NCI-H1436 (cell line): ENCODE measurements at places on chromosomes 2 and 18.

- no peak for DNase-seq
Measured at GRCh38 chr2:64400733-64401528, 53.0 kb upstream of the LGALSL start.

GRCh38 chr2:208135794-208136715, 6.4 kb upstream of the CRYGC start:
- no peak for DNase-seq

GRCh38 chr2:25354116-25354515, 12.4 kb upstream of the DNMT3A start:
- DNase-seq = no peak

- DNase-seq = no peak
Measured at GRCh38 chr18:22355598-22355997, 62.1 kb downstream of the CTAGE1 start.

- DNase-seq = no peak
Measured at GRCh38 chr2:136051001-136051724, 65.7 kb upstream of the DARS1 start.

GRCh38 chr2:36485521-36485920, 112.4 kb downstream of the FEZ2 start:
- no peak for DNase-seq

- no peak for DNase-seq
Measured at GRCh38 chr2:176101216-176101830, 1.7 kb downstream of the HOXD12 start.

- no peak for DNase-seq
Measured at GRCh38 chr2:146844226-146844990, 1000.4 kb upstream of the ACVR2A start.

DNA sequence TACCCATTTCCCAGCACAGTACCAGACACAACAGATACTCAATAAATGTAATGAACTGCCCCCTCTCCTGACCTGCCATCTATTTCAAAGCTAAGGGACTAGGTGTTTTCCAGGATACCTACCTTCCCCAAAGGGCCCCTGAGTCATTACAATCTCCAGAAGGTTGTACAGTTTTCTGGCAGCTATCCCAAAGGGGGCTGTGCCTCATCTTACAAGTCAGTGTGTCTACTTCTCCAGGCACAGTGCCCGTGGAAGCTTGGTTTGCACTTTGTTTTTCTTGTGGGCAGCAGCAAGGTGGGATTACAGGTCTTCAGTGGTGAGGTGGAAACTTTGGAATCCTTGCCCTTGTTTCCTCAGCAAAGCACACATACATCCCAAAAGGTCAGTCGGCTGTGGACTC, 62.8 kb upstream of the CYP26B1 start:
- DNase-seq = no peak

DNA sequence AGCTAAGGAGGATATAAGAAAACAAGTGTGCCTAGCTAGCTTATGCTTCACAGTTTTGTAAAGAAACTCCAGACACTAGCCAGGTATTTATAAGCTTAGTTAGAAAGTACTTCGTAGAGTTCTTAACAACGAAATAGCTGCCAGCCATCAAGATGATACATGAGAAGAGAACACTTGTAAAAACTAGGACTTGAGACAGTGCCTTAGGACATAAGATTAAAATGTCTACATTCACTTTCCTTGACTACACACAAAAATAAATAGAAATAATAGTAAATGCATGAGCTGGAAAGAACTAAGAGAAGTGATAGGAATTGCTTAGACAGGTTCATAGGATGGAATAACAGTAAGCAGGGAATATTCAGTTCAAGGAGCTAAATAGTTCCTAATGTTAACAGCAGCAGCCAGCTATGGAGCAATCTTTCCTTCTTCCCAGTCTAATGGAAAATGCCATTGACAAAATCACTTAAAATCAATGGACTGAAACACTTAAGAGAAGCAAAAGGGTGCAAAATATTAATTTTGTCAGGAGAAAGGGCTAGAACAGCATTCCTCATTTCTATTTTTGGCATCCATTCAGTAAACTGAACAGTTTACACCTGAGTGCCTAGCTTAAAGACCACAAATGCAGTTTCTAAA, 186.6 kb downstream of the PDE11A start:
- DNase-seq = no peak

DNA sequence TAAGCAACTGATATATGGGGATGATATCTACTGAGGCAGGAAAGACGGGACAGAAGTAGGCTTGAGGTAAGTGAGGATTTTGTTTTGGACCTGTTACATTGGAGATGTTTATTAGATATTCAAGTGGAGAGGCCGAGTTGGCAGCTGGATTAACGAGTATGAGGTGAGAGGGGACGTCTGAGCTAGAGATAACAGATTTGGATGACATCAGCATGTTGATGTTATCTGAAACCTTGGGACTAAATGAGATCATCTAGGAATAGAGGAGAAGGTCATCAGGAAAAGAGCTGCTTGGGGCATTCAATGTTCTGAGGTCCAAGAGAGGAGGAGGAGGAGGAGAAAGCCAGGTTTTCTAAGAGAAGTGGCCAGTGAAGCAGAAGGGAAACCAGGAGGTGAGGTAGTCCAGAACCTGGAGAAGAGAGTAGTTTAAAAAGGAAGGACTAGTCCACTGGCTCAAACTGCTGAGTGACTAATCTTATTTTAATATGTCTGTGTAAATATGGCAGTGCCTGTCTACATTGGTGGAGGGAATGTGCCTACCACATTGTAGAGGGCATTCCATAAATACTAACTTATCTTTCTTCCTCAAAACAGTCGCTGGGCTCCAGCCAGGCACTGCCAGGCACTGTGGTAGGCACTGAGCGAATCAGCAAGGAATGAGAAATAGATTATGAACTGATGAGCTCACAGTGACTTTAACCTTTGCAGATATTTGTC, 488.3 kb downstream of the DLGAP1 start:
- DNase-seq = no peak

DNA sequence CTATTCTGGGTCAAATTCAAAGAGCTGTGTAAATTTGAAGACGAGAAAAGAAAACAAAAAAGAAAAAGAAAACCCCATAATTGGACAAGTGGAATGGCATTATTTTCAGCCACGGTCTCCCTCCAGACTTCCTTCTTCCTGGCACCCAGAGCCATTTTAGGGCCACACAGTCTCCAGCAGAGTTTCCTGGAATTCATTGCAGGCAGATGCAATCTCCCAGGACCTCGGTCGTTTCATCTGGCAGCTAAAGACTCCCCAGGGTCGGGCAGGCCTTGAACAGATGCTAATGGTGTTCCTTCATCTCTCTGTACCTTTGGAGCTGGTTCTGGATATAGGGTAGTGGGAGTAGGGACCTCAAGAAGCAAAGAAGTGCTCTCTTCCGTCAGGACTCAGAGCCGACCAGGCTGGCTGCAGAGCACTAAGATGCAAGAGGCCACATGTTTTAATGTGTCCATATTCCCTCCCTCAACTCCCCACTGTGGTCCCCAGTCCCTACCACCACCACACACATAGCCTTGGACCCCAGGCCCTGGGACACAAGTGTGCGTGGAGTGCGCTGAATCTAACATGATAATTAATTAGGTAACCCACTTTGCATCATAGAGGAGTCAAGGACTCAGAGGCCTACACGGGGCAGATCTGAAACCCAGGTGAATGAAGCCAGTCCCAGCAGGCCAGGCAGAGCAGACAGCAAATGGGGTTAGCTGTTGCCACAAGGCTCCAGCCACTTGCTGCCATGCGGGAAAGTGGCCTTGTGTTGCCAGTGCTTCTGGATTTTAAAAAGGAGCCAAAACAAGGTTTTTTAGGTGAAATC, 109.3 kb upstream of the ATL2 start:
- no peak for DNase-seq

GRCh38 chr18:35407871-35408481, 30.8 kb upstream of the ZNF396 start:
- DNase-seq = peak; percentile 68

DNA sequence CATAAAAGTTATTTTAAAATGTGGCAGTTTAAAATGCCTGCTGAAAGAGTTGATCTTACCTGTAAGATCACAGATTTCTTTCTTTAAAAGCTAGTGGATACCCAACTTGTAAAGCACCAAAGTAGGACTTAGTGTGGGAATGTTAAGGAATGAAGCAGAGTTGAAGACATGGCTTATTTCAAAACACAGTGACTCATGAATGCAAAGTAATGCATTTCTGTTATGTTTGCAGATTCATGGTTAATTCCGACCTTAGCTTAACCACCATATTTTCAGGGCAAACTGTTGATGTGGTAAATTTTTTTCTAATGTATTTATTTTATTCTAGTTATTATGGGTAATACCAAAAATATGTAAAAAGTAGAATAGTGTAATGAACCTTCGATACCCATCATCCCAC, 206.8 kb upstream of the FOSL2 start:
- DNase-seq = no peak

DNA sequence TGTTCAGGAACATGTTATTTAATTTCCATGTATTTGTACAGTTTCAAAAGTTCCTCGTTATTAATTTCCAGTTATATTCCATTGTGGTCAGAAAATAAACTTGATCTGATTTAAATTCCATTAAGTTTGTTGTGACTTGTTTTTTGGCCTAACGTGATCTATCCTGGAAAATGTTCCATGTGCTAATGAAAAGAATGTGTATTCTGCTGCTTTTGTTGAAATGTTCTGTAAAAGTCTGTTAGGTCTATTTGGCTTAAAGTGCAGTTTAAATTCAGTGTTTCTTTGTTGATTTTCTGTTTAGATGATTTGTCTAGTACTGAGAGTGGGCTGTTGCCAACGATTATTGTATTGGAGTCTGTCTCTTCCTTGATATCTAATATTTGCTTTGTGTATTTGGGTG, 148.0 kb downstream of the UBR3 start:
- no peak for DNase-seq

- DNase-seq = no peak
Measured at GRCh38 chr2:120415728-120416509, 70.0 kb downstream of the INHBB start.

DNA sequence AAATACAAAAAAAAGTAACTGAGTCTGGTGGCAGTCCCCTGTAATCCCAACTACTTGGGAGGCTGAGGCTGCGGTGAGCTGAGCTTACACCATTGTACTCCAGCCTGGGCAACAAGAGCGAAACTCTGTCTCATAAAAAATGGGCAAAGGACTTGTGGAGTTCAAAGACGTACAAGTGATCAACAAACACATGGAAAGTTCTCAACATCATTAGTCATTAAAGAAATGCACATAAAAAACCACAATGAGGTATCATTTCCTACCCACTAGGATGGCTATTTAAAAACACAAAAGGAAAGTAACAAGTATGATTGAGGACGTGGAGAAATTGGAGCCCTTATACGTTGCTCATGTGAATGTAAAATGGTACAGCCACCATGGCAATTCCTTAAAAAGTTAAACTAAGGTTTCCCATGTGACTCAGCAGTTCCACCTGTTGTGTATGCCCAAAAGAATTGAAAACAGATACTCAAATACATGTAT, 52.3 kb downstream of the RAB10 start:
- DNase-seq = no peak

DNA sequence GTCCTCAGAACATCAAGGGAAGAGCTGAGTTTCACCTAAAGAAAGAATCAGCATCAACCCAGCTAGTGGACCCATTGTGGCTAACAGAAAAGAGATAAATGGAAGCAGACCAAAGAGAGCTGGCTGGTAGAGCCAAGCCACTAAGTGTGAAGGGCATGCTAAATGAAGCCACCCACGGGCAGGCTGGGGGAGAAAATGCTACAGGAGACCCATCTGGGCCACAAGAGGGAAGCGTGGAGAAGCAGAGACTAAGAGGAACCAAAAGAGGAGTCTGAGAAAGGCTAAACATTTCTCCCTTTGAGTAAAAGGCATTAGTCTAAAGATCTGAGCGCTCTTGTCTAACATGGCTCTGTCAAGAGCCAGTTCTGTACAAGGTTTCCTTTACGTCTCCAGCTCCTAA, 15.8 kb downstream of the CWC22 start:
- no peak for DNase-seq

DNA sequence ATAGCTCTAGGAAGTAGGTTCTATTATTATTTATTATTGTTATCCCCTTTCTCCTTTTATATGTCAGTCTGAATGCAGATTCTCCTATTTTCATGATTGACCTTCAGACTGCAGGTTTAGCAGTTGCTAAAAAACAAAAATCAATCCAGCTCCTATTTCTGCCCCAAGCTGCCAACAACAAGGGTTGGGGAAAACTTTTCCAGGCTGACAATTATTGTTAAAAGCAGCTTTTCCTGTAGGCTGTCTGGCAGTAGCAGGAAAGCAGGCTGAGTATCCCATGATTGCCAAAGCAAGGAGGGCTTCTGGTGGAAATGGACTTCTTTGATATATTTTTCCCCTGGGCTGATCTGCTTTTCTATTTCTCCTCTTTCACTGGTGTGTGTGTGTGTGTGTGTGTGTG, 78.0 kb upstream of the CTLA4 start:
- DNase-seq = no peak

- no peak for DNase-seq
Measured at GRCh38 chr2:168525716-168526446, 69.8 kb downstream of the CERS6 start.

DNA sequence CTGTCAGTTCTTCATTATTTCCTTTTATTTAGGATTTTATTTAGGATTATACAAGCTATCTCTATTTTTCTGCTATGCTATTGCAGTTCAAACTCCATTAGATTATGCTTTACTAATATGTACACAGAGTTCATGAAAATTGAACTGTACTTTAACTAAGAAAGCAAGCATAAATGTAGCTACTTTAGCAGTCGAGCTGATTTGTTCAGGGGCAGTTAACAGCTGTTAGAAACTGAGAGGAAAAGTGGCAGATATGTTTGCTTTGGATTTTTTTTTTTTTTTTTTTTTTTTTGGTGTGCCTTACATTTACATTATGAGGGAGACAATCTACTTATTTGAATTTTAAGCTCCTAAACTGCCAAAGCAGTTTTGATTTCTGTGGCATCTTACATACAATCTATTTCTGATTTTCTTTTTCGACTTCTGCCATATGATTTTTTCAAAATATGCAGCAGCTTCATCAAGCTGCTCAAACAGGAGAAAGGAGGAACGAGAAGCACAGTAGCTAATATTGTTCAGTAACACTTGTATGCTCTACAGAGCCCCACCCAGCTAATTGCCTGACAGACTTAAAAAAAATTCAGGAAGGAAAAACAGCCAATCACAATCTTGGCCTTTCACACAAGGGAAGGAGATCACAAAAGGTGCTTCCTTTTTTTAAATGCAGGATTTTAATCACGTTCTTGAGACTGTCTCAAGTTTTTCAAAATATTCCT, 233.4 kb upstream of the SIX3 start:
- peak; percentile 77 for DNase-seq

DNA sequence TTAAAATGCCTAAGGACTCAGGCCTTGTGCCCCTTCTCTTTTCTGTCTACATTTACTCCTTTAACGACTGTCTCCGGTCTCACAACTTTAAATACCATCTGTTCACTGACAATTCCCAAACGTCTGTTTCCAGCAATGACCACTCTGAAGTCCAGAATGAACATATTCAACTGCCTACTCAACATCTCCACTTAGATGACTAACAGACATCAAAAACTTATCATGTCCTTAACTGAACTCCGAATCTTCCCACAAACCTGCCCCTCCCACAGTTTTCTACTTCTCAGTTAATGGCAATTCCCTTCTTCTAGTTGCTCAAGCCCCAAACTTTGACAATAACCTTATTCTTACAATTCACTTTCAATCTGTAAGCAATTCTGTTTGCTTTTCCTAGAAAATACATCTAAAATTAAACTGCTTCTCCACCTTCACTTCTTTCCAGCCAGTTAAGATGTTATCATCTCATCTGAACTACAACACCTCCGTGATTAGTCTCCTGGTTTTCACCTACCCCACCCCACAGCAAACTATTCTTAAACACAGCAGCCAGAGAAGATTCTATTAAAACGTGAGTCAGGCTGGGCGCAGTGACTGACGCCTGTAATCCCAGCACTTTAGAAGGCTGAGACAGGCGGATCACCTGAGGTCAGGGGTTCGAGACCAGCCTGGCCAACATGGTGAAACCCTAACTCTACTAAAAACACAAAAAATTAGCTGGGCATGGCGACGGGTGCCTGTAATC, 2.8 kb downstream of the C1D start:
- DNase-seq = no peak
